ENCODE measurements at places on chromosomes 13 and 19. TPM values are rescaled to one million over a fixed set of nuclear protein-coding genes. Genes with fewer than 3 reads are reported as not detected.

ZNF790 gene
- polyA plus RNA-seq = 4.8 TPM

ALG11 gene
- polyA plus RNA-seq = 9.2 TPM

ERCC2 gene
- 14.2 TPM for polyA plus RNA-seq

FUT1 gene
- polyA plus RNA-seq = 1.3 TPM

LILRB3 gene
- 15.5 TPM for polyA plus RNA-seq

KLC3 gene
- 5.5 TPM for polyA plus RNA-seq

CEACAM20 gene
- 0.05 TPM for polyA plus RNA-seq

CCNE1 gene
- polyA plus RNA-seq = 3.4 TPM

CCDC194 gene
- polyA plus RNA-seq = 0.55 TPM

NOSIP gene
- 156 TPM for polyA plus RNA-seq

PLPPR2 gene
- polyA plus RNA-seq = 9.7 TPM

CD209 gene
- 8.5 TPM for polyA plus RNA-seq

TLE5 gene
- polyA plus RNA-seq = 540 TPM

ICAM4 gene
- 3.8 TPM for polyA plus RNA-seq

ZNF805 gene
- 1.3 TPM for polyA plus RNA-seq

POU2F2 gene
- 7.7 TPM for polyA plus RNA-seq

STK11 gene
- 60.2 TPM for polyA plus RNA-seq

RHPN2 gene
- 4.8 TPM for polyA plus RNA-seq

KLK6 gene
- 7.0 TPM for polyA plus RNA-seq

ELSPBP1 gene
- polyA plus RNA-seq = 0.32 TPM

C19orf12 gene
- 27.5 TPM for polyA plus RNA-seq

THSD1 gene
- 3.3 TPM for polyA plus RNA-seq

ZNF606 gene
- polyA plus RNA-seq = 18.8 TPM

CEACAM5 gene
- 1.9 TPM for polyA plus RNA-seq

IZUMO4 gene
- polyA plus RNA-seq = 37.8 TPM

PGLYRP2 gene
- polyA plus RNA-seq = 0.14 TPM

MYADM gene
- 34.4 TPM for polyA plus RNA-seq

DBP gene
- 21.2 TPM for polyA plus RNA-seq

CDC42EP5 gene
- polyA plus RNA-seq = 5.2 TPM

VSTM1 gene
- polyA plus RNA-seq = 0.37 TPM

CDC16 gene
- 125 TPM for polyA plus RNA-seq

KLK14 gene
- 1.2 TPM for polyA plus RNA-seq

RYR1 gene
- polyA plus RNA-seq = 1.8 TPM

CD79A gene
- 74.4 TPM for polyA plus RNA-seq

CYP4F12 gene
- 6.8 TPM for polyA plus RNA-seq

COPE gene
- 180 TPM for polyA plus RNA-seq

SIGLEC5 gene
- polyA plus RNA-seq = not detected

UPF1 gene
- 61.0 TPM for polyA plus RNA-seq

IGFL4 gene
- polyA plus RNA-seq = 0.16 TPM

LRP3 gene
- 4.0 TPM for polyA plus RNA-seq

KLK5 gene
- 1.9 TPM for polyA plus RNA-seq

ZNF571 gene
- 5.2 TPM for polyA plus RNA-seq

MCEMP1 gene
- polyA plus RNA-seq = 1.6 TPM

NLRP11 gene
- 0.02 TPM for polyA plus RNA-seq

FBXO17 gene
- polyA plus RNA-seq = 4.0 TPM

SUGP1 gene
- 62.7 TPM for polyA plus RNA-seq

STXBP2 gene
- 140 TPM for polyA plus RNA-seq

ZNF442 gene
- polyA plus RNA-seq = 1.9 TPM

FPR2 gene
- 1.4 TPM for polyA plus RNA-seq

CFD gene
- 40.0 TPM for polyA plus RNA-seq

AMH gene
- polyA plus RNA-seq = 2.2 TPM

PDX1 gene
- polyA plus RNA-seq = 0.05 TPM

FGF22 gene
- 0.25 TPM for polyA plus RNA-seq

GAPDHS gene
- 0.16 TPM for polyA plus RNA-seq

SLC10A2 gene
- 0.07 TPM for polyA plus RNA-seq

MTUS2 gene
- polyA plus RNA-seq = 0.18 TPM

SBNO2 gene
- polyA plus RNA-seq = 62.4 TPM

Measured in thymus (tissue), 14 donors.